BJ (cell line): ENCODE measurements at places on chromosomes 16 and 17.

DNA sequence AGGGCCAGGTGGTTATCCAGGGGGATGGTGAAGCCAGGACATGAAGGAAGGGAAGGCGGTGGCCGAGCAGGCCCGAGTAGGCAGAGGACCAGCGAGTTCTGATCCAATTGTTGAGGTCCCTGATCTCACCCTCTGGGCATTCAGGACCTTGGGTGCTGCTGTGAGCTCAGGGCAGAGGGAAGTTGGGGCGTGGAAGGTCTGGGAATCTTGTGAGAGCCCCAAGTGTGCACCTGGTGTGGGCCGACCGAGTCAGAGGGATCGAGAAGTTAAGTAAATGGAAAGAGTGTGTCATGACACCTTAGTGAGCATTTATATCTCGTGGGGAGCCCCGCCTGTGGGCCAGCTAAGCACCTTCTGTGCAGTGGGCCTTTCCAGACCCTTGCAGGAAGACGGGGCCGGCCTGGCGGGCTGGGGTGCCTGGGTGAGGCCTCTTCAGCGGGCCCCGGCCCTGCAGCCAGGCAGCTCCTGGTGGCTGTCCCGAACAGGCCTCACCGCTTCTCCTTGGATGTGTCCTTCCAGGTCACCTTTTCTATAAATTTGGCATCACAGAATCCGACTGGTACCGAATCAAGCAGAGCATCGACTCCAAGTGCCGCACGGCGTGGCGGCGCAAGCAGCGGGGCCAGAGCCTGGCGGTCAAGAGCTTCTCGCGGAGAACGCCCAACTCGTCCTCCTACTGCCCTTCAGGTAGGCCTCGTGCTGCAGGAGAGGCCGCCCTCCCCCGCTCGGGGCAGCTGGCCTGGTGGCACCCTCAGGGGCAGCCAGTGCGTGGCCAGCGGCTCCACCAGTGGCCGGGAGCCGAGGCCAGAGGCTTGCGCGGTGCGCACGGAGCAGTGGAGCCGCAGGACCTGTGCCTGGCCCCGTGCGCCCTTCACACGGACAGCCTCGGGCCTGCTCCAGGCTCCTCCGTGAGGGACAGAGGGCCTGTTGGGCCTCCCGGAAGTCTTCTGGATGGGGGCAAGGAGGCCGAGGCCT lies 76.0 kb downstream of the BANP start:
- no peak for DNase-seq

GRCh38 chr16:76201385-76201784 lies 75.8 kb upstream of the CNTNAP4 start:
- no peak for DNase-seq

DNA sequence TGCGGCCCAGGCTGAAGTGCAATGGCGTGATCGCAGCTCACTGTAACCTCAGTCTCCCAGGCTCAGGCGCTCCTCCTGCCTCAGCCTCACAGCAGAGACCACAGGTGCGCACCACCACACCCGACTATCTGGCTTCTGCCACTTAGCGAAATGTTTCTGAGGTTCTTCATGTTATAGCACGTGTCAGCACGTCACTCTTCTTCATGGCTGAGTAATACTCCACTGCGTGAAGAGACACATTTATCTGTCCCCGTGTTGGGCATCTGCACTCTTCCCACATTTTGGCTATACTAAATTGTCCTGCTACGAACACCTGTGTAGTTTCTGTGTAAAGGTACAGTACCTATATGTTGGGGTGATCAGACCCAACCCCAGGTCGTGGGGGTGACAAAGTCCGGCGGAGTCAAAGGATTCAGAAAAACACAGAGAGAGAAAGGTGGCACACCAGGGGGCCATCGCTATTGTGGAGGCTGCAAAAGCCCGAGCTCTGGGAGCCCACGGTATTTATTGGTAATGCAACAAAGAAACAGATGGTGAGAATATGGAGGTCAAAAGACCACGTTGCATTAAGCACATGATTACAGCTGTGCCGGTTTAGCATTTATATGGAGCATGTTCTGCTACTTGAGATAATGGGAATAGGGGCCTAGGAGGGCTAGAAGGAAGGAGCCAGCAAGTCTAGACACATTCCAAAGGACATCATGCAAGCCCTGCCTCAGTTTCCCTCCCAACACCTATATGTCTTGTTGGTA lies 851 bp upstream of the DPEP1 start:
- no peak for DNase-seq

DNA sequence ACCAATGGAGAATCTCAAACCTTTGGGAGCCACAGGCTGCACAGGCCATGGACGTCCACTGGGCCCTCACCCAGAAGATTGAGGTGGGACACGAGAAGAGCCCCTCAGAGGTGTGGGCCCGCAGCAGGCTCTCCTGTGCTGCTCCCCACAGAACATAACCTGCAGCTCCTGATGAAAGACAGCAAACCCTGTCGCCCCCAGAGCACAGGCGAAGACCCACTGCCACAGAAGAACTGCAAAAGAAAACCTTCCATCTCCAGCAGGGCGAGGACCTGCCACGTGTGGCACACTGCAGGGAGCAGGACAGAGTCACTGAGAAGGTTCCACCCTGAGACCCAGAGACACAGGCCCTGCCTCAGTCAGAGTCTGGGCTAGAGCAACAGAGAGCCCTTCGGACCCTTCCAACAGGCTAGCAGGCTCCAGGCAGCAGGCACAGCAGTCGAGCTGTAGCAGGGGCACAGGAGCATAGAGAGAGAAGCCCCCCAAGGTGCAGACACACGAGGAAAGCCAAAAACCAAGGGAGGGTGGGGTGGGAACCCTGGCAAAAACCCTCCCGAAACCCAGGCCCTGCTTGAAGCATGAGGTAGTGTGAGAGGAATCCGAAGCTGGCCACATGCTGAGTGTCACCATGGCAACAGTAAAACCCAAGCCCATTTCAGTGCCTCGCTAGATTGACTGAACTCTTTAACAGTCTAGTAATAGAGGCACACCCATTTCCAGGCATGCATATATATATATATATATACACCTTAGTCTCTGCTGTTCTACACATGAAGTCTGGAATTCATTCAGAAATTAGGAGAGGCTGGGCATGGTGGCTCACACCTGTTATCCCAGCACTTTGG lies 60.0 kb upstream of the CHMP6 start:
- DNase-seq: peak; percentile 65
